ENCODE measurements at places on chromosomes 6 and 20. TPM values are rescaled to one million over a fixed set of nuclear protein-coding genes. Genes with fewer than 3 reads are reported as not detected.

GRCh38 chr6:125188037-125188436, 34.5 kb downstream of the TPD52L1 start:
- DNase-seq = no peak

DNA sequence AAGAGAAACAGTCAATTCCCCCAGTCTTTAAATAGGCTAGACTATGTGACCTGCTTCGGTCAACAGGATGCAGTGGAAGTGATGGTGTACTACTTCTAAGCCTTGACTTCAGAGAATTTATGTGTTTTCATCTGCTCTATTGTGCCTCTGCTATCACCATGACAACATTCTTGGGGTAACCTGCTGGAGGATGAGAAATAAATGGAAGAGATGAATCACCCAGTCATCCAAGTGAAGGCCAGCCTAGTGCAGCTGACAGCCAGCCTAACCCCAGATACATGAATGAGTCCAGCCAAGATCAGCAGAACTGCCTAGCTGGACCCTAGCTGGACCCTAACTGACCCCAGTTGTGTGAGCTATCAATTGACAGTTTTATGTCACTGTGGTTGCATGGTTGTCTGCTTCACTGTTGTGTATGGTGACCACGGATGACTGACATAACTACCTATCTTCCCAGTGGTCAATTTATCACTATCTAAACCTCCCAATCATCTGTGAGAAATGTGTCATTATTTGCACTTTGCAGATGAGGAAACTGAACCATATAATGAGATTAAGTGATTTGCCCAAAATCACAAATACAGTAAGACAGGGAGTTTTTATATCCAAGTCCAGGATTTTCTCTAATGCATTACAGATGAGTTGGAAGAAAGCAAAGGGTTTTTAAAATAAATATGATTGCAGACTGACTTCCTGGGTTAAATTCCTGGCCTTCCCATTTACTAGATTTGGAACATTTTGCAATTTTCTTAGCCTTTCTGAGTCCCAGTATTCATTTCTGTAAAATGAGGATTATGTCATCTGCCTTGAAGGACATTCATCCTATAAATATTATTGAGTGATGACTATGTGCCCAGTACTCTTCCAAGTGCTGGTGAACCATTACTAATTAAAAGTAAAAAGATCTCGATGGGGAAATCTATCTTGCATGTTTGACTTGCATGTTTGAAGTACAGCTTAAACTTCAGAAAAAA, 136.4 kb upstream of the PLCB4 start:
- peak; percentile 76 for DNase-seq

GRCh38 chr6:91669154-91669870, 1082.4 kb upstream of the MAP3K7 start:
- DNase-seq = no peak

DNA sequence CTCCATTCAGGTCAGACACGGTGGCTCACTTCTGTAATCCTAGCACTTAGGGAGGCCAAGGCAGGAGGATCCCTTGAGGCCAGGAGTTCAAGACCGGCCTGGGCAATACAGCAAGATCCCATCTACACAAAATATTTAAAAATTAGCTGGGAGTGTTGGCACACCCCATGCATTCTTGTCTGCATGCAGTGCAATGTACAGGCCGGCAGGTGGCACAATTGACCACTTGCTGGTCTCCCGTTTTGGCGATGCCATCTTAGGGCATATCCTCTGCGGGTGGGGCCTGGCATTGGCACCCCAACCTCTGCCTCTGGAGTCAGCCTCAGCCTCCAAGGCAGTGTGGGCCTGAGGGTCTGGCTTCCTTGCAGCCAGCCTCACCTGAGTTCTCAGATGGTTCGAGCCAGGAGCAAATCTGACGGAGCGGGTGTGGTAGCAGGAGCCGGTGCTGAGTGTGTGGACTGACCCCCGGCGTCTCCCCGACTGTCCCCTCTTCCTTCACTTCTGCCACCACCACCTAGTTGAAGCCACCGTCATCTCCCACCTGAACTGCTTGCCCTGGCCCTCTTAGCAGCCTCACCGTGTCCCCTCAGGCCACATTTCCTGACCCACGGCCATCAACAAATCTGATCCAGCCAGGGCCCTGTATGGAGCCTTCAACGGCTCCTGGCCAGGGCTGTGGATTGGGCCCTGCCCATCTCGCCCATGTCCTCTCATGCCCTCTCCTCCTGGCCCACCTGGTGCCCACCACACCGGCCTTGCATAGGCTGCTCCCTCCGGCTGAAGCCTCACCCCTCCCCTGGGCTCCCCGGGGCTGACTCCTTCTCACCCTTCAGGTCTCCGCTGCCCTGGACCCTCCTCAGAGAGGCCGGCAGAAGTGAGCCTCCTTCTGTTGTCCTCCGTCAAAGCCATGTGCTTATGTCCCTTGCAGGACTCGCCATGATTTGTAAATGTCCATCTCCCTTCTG, 44.0 kb downstream of the EFCAB8 start:
- peak; percentile 44 for DNase-seq

- DNase-seq = no peak
Observed at GRCh38 chr20:15637950-15638754, 935.1 kb downstream of the KIF16B start.

GRCh38 chr20:4108495-4109306, 93.3 kb upstream of the RNF24 start:
- peak; percentile 74 for DNase-seq

DNA sequence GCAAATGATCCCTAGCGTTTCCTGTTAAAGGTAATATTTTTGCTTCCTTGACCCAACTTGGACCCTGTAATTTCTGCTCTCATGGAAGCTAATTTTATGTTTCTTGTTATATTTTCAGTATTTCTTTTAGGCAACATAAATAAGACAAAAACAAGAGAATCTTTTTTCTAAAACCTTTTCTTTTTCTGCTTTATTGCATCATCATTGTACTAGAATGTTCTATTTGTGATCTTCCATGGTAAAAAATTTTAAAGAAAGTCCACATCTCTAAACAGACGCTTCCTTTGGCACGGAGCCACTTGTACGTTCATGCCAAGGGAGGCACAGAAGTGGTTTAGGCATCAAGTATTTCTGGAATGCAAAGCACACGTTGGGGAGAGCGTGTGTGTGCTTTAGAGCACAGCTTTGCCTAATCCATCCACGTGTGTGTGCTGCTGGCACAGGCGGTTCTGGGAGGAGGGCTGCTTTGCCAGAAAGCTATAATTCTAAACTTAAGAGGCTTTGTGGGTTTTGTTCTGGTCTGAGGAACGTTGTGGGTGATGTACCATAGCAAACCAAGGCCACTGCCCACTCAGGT, 98.3 kb downstream of the SASH1 start:
- peak; percentile 87 for DNase-seq

GRCh38 chr20:33910056-33910455, 83.7 kb upstream of the RALY start:
- DNase-seq = no peak

- DNase-seq = no peak
Observed at GRCh38 chr20:1196634-1197033, 6.6 kb upstream of the C20orf202 start.

- no peak for DNase-seq
Observed at GRCh38 chr20:54152227-54153040, 21.4 kb downstream of the CYP24A1 start.

GRCh38 chr6:33126101-33126714, 50.4 kb downstream of the HLA-DPB1 start:
- peak; percentile 6 for DNase-seq

- DNase-seq = peak; percentile 66
Observed at GRCh38 chr20:51338692-51339440, 203.7 kb downstream of the NFATC2 start.

- DNase-seq = no peak
Observed at GRCh38 chr20:32110173-32110704, 725 bp downstream of the TM9SF4 start.

DNA sequence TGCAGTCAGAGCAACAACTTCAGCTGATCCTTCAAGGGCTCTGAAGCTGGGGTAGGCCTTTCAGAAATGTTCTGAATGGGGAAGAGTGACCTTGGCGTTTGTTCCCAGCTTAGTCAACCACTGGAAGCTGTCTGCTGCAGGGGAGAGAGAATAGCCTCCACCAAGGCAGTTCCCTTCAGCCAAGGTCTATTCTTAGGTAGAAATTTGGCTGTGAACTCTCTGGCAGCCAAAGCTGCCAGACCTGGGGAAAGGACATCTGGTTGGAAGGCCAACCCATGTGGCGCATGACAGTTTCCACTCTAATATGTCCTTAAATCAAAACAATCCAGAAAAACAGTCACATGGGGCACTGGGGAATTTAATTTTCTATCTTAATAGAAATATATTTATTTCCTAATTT, 60.1 kb downstream of the FBXO5 start:
- DNase-seq = no peak

DNA sequence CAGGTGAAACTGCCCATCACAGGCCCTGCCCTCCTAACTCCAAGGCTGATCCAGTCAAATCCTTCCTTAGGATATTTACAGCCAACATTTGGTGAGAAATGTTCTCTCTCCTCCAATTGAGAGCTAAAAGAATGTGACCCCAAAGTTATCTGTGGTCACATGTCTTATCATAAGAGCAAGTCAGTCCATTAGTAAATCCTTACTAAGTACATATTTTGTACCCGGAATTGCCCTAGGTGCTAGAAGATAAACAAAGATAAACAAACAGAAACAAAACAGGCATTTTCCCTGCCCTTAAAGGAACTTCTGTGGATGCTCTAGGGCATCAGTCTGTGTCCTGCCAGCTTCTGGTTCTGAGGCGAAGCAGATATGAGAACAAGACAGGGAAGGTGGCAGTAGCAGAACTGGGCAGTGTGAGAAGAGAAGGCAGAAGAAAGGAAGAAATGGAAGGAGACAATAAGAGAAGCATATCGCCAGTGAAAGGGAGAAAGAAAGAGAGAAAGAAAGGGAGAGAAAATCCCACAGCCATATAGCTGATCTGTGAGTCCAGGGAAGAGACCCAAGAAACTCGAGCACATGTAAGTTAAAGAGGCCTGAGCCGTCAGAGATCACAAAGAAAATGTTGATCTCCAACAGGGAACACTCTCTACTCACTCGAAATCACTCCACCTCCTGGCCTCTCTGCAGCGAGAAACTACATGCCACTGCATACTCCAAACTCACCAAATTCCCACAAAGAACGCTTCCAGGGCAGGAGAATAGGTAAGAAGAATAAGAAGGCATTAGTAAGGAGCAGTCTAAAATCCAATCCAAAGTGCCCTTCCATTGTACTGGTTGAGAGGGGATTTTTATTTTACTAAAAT, 41.7 kb downstream of the CDK5RAP1 start:
- DNase-seq = no peak

DNA sequence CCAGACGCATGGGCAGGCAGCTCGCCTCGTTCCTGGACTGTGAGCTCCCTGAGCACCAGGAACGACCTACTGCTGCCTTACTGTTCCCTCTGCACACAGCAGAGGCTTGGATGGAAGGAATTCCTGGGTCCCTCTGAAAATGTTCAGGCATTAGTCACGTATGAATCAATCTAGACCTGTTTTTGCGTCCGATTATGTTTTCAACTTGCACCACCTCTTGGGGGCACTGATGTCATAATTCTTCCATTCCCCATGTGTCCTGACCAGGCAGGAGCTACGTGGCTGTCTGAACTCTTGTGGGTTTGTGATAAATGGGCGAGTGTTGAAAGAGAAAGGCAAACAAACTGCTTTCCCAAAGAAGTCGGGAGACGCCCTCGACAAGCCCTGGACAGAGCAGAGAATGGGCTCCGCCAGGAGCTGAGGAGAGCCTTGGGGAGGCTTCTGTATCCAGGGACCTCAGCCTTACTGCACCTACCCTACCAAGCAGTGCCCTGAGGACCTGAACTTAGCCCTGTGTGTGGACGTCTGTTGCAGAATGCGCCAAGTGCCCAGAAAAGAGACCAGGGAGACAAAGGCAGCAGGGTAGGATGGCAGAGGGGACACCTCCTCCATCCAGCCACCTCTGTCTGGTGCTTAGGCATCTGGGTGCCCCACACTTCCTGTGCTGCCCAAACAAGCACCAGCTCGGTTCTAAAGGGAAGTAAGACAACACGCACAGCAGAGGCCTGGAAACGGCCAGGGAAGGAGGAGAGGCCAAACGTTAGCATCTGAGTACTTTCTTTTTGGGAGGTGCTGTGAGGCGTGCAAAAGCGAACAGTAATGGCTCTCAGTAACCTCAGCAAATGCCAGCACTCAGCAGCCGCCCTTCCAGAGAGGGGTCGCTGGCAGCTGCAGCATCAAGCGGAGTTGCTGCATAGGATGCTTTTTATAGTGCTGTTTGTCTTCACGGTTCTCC, 124.2 kb downstream of the LY86 start:
- peak; percentile 83 for DNase-seq

DNA sequence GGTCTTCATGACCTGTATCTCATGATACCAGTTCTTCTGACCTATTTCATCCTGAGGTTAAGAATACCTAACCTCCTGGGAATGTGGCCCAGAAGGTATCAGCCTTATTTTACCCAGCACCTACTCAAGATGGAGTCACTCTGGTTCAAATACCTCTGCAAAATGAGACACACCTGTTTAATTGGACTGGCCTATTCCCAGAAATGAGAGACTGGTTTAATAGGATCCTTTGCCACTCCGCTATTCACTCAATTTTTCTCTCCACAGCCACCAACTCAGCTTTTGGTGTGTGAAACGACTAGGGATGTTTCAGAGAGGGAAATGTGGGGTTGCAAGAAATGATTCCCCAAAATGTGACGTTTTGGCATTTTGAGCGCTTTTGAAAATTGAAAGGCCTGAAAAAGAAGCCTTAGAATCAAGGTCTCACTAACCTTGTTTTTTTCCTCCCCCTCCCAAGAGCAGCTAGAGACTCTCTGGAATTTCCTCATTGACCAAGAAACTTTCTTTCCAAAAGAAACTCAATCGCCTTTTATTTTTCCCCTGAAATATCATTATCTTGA, 45.5 kb upstream of the RNGTT start:
- DNase-seq = no peak

DNA sequence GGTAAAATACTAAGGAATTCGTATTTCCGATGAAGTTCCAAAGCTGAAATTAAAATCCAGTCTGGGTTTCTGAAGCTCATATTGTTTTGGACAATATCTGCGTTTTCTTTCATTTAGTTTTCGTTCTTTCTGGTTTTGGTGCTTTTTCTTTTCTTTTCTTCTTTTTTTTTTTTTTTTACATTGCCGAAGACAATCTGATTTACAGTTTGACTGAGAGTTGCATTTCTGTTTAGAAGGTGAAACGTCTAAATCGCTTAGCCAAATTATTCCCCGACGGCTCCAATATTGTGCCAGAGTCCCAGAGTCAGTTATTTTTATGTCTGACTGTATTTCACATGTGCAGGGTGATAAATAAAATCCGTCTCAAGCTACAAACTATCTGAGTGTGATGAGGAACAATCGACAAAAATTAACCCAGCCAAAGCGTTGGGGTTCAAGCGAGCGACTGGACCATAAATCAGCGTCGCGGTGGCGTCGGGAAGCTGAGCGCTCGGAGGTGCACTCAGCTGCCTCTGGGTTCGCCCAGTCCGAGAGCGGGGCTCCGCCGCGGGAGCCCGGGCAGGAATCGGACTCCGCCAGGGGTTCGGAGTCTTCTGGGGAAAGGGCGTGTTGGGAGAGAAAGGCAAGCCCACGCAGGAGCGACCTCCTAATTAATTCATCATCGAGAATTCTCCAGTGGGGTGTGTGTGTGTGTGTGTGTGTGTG, 8.2 kb upstream of the TBX18 start:
- no peak for DNase-seq

- no peak for DNase-seq
Observed at GRCh38 chr6:87289571-87289970, 32.8 kb upstream of the SMIM8 start.

The VSTM2L gene
- 0.27 TPM for total RNA-seq

The BMP2 gene
- total RNA-seq = 0.57 TPM

The PSORS1C2 gene
- total RNA-seq = not detected

The RHAG gene
- 0.05 TPM for total RNA-seq

The MUCL3 gene
- not detected for total RNA-seq

The RFX6 gene
- not detected for total RNA-seq

The C20orf202 gene
- not detected for total RNA-seq
